ENCODE measurements at places on chromosomes 12 and 14.

GRCh38 chr14:27372771-27373170 is 774.9 kb upstream of the NOVA1 start:
- no peak for DNase-seq

DNA sequence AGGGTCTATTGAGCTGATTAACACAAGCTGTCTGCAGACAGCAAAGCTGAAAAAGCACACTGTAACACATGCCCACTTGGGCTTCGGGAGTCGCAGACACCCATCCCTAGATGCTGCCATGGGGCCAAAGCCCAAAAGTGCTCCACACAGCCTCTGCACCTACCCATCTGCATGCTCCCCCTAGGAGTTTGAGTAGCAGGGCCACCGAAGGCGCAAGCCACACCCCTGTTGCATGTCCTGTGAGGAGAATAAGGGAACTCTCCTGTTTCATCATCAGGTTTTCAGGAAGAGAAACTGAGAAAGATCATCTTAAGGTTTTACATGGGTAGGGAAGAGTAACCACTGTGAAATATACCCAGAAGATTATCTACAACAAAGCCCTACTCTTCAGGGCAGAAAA is 5.6 kb upstream of the ST8SIA1 start:
- peak; percentile 83 for DNase-seq

GRCh38 chr12:59940631-59941342 is 345.0 kb downstream of the SLC16A7 start:
- DNase-seq = no peak

- DNase-seq = no peak
Observed at GRCh38 chr12:5488626-5488955, 56.7 kb downstream of the NTF3 start.

- DNase-seq = peak; percentile 86
Observed at GRCh38 chr12:68538726-68539614, 71.7 kb upstream of the RAP1B start.

- no peak for DNase-seq
Observed at GRCh38 chr14:87935886-87936285, 57.1 kb downstream of the GALC start.

- peak; percentile 60 for DNase-seq
Observed at GRCh38 chr14:106564058-106564643, 1037.8 kb downstream of the TMEM121 start.

DNA sequence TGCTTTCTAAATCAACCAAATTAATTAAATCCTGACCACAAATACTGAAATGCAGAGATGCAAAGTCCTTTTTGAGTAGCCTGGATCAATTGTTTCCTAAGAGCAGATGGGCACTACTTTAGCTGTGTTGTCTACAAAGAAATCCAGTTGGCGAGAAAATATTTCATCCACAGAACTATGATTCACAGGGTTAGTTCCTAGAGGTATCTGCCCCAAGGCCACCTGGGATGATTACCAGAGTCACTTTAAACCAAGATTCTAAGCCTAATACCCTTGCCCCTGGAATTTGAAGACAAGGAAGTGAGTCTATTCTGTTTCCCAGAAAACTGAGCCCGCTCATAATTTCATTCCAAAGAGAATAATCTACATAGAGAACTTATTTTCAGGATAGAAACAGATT is 198.4 kb downstream of the PPM1H start:
- no peak for DNase-seq

DNA sequence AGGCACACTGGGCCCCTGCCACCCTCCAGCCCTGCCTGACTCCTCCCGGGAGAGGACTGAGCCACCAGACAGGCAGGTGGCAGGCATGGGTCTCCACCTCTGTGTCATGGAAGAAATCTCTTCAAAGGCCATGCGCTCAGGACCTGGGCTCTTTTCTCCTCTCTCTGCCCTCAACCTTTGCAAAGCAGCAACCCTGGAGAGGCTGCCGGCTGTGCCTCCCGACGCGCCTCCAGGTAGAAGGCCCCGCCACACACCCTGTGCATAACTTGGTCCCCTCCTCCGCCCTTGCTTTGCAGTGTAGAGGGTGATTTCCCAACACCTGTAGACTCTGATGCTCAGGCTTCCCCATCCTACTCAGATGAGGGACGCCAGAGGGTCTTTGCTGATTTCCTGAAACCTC is 28.2 kb upstream of the TMEM179 start:
- no peak for DNase-seq

GRCh38 chr12:50750366-50750765 is 13.5 kb upstream of the ATF1 start:
- no peak for DNase-seq

DNA sequence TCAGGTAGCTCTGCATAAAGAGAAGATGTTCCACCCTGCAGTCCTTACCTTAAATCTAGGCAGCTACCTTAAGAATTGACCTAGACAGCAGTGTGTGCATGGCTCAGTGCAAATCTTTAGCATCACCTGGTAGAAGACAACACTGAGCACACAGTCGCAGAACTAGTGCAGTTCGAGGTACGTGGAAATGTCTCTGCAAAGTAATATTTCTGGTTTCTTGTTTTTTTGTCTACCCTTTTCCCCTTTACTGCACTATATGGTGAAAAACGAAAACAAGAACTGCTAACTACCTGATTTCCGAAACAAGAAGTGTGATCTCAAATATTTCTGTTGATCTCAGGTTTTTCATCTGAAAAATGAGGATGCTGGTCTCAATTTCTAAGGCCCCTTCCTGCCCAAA is 82.5 kb downstream of the ETV6 start:
- DNase-seq = no peak

DNA sequence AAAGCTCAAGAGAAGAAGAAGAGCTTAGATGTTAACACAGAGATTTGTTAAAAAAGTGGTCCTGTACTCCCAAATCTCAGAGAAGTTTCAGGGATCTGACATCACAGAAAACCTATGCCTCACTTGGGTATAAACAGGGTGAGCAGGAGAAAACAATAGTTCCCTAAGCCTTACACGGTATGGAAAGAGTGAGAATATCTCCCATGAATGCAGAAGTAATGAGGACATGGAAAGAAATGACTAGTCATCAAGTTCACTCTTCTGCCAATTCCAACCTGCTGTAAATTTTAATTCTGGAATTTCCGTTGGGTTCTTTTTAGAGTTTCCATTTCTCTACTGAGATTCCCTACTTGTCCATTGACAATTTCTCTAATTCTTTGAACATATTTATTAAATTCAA is 6.2 kb upstream of the PTGER2 start:
- peak; percentile 74 for DNase-seq

DNA sequence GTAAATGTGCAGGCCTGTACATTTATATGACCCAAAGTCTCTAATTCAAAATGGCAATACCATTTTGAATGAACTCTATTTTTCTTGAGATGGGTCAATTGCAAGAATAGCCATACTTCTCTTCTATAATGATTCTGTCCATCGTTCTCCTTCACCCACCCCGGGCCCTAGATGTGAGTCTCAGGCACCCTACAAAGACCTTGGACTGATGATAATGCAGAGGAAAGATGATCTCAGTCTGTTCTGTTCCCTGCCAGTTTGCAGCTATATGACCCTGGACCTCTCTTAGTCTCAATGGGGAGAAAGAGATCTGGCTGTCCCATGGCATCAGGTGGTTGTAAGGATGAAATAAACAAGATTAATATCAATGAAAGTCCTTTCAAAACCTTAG is 30.1 kb downstream of the VCPKMT start:
- DNase-seq = no peak

DNA sequence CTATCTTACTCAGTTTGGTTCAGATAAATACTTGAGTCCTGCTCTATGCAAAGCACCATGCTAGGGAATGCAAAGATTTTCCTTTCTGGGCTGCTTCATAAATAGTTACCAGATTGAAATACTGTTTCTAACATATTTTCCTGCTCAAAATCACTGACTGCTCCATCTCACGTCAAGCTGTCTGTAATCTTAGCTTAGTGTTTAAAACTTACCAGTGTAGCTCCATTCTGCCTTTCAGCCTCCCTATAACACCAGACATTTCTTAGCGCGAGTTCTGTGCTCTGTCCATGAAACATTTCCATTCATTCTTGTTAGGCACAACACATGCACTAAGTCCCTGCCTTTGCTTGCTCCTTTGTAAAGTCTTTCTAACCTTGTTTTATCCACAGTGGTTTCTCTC is 129.4 kb downstream of the NPAS3 start:
- no peak for DNase-seq

GRCh38 chr12:3055704-3056467 is 21.3 kb upstream of the TSPAN9 start:
- DNase-seq = no peak

GRCh38 chr14:100887728-100888335 is 15.7 kb downstream of the RTL1 start:
- no peak for DNase-seq

- no peak for DNase-seq
Observed at GRCh38 chr14:105333020-105333490, 18.5 kb downstream of the PACS2 start.

GRCh38 chr14:31320216-31320615 is 100.1 kb downstream of the HEATR5A start:
- DNase-seq = no peak

GRCh38 chr12:114770323-114770722 is 86.3 kb upstream of the TBX3 start:
- no peak for DNase-seq

DNA sequence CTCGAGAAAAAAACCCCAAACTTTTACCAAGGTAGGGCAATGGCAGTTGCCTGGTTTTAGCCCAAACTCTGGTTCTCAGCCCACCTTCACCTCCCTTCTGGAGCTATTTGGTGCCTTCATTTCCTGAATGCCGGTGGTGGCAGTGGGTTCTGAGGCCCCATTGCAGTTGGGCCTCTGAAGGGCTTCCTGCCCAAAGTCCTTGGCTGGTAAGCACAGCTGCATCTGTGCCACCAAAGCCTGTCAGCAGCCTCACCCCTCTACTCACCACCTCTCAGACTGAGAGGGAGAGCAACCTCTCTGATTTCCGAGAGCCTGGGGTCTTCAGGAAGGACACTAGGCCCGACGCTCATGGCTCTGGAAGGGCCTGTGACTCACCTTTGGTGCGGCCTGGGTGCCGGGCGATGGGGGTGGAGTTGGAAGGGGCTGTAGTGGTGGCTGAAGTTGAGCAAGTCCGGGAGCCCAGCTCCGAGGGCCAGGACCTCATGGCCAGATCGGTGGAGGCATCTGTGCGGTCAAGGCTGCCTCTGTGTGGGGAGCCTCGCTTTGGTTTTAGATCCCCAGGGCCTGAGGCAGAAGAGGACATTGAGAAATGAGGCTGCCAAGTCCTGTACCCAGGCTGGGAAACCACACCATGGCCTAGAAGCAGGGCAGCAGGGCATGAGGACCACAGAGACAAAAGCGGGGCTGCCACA is 38.6 kb upstream of the GPR68 start:
- DNase-seq = no peak

- no peak for DNase-seq
Observed at GRCh38 chr12:29346769-29347421, 34.1 kb downstream of the ERGIC2 start.

- no peak for DNase-seq
Observed at GRCh38 chr14:36057452-36058116, 118.9 kb downstream of the PTCSC3 start.

DNA sequence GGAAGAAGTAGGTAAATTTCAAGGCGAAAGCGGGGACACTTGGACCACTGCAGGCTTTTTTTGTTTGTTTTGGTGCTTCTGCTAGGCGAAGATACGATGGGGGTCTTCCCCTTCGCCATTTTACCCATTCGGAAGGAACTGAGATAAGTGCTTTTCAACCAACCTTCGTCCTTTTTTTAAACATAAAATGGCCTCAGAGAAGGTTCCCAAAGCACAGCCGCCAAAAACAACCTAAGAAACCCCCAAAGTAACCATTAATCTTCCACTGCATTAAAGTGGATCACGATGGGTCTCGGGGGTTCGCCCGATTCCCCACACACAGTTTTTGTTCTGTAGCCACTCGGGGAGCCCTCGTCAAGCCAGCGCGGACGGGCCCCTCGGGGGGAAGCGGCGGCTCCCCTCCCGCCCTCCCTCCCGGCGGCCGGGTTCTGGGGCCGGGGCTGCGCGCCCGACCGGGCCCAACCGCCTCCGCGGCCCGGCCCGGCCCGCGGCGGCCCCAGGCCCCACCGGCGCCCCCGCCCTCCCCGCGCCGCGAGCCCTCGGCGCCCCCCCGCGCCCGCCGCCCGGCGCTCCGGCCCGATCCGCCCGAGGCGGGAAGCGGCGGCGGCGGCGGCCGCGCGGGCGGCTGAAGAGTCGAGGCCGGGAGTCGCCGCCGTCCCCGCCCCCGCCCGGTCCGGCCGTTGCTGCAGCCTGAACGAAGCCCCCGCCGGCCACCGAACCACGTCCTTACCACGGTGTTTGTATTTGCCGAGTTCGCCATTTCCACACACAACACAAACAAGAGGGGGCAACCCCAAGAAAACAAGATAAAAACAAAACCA is 790 bp downstream of the GTF2A1 start:
- DNase-seq = peak; percentile 65

- no peak for DNase-seq
Observed at GRCh38 chr12:98786653-98787052, 141.6 kb downstream of the APAF1 start.

GRCh38 chr12:95546491-95546813 is 4.8 kb downstream of the USP44 start:
- no peak for DNase-seq

- DNase-seq = no peak
Observed at GRCh38 chr12:41527534-41528116, 339.5 kb downstream of the PDZRN4 start.

- no peak for DNase-seq
Observed at GRCh38 chr14:68341411-68342212, 451.3 kb downstream of the ZFP36L1 start.

- no peak for DNase-seq
Observed at GRCh38 chr12:39588348-39588747, 31.3 kb downstream of the ABCD2 start.

DNA sequence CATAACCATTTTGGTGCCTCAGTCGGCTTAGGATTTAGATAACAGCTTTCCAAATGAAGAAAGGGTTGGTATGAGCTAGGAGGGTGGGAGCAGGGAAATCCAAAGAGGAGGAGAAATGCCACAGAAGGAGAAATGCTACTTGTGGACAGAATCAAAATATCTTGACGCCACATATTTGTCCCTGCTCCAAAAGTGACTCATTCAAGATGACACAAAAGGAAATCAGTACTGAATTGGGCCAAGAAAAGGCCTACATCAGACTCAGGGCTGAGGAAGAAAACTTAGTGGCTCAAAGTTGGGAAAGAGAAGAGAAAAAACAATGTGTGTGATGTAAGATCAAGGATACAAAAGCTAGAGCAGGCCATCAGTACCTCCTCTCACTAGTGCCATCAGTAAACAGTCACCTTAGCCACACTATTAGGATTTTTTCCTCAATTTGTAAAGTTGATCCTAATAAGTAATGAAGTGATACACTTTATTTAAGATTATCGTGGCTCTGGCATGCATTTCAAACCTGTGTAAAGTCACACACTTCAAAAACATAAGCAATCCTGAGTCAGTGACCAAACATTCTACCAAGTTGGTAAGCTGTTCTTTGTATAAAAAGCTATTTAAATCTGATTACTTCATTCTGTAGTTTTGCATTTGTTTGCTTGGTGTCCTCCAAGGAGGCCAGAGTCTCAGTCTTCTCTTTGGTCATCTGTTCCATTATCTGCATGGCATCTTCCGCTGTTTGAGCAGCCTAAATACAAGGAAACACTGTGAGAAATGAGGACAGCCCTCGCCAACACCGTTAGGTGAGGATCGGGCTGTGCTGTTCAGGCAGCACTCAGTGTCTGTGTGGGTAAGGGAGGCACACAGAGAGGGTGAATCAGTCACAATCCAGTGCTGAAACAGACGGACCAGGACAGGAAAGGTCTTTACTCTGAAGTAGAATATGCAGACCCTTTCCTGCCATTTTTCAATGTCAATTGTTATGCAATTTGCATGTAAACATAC is 52.6 kb upstream of the VPS33A start:
- peak; percentile 38 for DNase-seq

Measured in suppressor macrophage treated with lipopolysaccharide for 4 hours (primary cell).